ENCODE measurements at places on chromosomes 5 and 9.

GRCh38 chr9:81465468-81466011, 223.8 kb downstream of the TLE1 start:
- DNase-seq = no peak

DNA sequence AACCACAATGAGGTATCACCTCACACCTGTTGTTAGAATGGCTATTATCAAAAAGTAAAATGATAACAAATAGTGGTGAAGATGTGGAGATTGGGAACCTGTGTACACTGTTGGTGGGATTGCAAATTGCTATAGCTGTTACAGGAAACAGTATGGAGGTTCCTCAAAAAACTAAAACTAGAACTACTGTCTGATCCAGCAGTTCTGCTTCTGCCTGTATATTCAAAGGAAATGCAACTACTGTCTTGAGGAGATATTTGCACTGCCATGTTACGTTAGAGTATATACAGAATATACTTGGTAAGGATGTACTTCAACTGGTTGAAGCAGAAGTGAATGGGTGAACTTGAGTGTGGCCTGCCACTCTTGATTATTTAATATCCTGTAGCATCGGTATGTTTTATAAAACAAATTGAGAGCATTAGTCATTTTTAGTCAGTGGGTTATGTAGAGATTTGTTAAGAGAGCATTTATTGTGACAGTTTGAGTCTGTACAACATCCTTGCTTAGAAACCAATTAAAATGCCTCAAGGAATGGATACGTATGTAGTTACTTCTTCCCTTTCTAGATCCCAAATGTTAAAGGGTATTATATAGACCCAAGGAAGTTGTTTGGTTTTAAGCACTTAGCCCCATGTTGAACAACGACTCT, 37.5 kb downstream of the ZCCHC7 start:
- no peak for DNase-seq

GRCh38 chr5:149762958-149763630, 33.0 kb downstream of the PPARGC1B start:
- DNase-seq = no peak

GRCh38 chr5:35990520-35990919, 670 bp downstream of the UGT3A1 start:
- no peak for DNase-seq

- DNase-seq = no peak
Measured at GRCh38 chr5:56591081-56591480, 224.3 kb upstream of the MAP3K1 start.

DNA sequence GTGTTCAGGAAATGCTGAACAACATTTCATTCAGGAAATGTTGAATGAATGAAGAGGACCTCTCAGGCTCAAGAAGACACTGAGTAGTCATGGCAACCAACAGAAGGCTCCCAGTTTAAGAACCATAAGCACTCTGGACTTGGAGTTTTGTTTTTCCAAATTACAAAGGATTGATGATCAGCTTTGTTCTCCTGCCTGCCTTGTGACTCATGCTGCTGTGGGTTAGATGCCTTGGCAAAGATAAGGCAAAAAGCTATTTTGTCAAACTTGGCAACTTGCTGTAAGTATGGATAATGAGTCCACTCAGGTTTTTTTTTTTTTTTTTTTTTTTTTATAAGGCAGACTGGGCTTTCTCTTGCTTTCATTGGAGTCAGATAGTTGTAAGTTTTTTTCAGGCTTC, 365.0 kb downstream of the TMEM232 start:
- no peak for DNase-seq

GRCh38 chr5:90641528-90641927, 82.9 kb downstream of the ADGRV1 start:
- no peak for DNase-seq

GRCh38 chr5:37900692-37901091, 60.9 kb upstream of the GDNF start:
- no peak for DNase-seq

- DNase-seq = no peak
Measured at GRCh38 chr9:20292002-20292401, 330.3 kb downstream of the MLLT3 start.

- DNase-seq = no peak
Measured at GRCh38 chr5:73338256-73339050, 110.1 kb downstream of the FOXD1 start.

Data from midbrain (tissue), 1 donor.